ENCODE measurements at places on chromosomes 3 and 15.

DNA sequence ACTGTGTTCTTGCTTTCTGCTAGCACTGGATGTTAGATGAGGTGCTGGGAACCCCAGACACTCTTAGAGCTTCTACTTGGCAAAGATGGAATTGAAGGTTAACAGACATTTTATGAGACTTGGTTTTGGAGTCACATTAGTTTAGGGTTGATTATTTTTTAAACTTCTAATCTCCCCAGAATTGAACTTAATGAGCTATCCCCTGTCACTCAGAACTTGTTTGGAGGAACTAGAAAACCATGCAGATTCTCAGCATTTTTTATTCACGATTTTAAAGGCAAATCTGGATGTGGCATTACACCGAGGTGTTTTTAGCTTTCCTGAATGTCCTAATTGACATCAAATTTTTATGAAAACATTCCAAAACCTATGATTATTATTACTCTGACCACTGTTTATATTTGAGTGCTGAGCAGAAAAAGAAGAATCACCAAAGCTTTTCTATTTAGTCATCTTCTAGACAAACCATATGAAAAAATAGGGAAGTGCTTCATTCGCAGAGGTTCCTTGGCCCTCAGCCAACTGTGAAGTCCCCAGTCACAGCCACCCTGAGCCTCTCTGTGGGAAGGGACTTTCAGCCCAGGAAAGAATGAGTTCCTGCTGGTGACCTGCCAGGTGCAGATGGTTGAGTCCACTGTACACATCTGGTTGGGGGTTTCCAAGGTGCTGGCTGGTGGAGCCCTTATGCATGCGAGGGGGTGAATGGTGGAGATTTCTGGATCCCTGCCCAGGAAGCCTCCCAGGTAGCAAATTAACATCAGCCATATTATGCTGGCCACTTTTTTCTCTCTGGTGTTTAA, 196.0 kb upstream of the TOPAZ1 start:
- DNase-seq: peak; percentile 26

GRCh38 chr3:192188218-192188835, 539.0 kb downstream of the FGF12 start:
- DNase-seq: peak; percentile 13

- peak; percentile 48 for DNase-seq
These were observed 203.4 kb downstream of the ADAMTS9 start for GRCh38 chr3:64484289-64484992.

GRCh38 chr3:159843840-159844730, 144.6 kb upstream of the IL12A start:
- DNase-seq: peak; percentile 76

DNA sequence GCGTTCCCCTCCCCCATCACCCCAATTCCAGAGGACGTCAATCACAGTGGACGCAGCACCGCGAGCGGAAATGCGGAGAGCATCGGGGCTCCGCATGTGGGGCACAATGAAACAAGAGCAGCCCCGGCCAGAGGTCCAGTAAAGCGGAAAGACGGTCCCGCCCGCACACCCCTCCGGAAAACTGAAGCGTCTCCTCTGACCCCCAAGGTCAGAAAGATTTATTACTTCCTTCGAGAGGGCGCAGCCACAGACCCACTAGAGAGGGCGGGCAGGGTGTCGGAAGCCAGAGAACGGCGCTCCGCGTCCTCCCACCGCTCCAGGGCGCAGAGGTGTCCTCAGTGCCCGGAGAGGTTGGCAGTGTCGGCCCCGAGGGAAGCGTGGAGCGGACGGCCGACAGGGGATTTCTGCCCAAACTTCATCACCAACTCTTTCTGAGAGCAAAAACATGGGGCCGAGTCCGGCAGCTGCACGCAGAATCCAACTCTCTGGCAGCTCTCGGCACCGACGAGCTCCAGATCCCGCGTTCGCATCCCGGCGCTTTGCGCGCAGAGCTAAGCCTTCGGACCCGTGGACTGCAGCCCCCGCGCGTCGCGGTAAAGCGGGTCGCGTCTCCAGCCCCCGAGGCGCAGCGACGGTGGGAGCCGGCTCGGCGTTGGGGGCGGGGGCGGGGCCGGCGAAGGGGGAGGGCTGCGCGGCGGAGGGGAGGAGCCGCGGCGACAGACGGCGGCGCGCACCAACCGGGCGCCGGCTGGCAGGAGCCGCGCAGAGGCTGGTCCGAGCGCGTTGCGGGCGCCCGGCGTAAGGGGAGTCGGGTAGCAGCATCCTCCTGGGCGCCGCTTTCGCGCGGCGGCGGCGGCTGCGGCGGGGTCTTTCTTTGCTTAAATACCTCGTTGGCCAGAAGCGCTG, at the start of gene CHST2:
Gene CHST2 (plus strand): TSS at position 763 of the 906 bp plus-strand sequence. CDS start 1,046 bp downstream, outside the sequence.
- peak; percentile 67 for DNase-seq
